Hematopoietic multipotent progenitor cell treated with erythropoietin and hydrocortisone succinate and interleukin-3 and kit ligand, for 15 days (in vitro differentiated cells): ENCODE measurements at places on chromosomes 16 and 17.

- DNase-seq, result no peak
Measured at GRCh38 chr17:18226284-18226945, 980 bp downstream of the LLGL1 start.

DNA sequence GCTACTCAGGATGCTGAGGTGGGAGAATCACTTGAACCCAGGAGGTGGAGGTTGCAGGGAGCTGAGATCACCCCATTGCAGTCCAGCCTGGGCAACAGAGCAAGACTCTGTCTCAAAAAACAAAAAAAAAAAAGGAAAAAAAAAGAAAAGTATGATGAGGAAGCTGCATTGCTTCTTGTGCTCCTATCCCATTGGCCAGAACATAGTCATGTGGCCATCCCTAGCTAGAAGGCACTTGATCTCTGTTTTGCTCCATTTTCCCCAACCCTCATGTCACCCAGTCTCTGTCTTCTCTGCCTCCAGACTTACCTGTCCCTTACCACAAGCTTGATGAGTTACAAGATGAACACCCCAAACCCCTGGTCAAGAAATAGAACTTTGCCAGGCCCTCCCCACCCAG is 112.7 kb upstream of the TMEM97 start:
- DNase-seq, result no peak

GRCh38 chr17:58317421-58318064 is 11.1 kb downstream of the TSPOAP1 start:
- peak; percentile 57 for DNase-seq

GRCh38 chr17:76536511-76537287 is 810 bp downstream of the CYGB start:
- DNase-seq, result no peak
